RWPE1 (cell line): ENCODE measurements at places on chromosomes 3 and 15.

DNA sequence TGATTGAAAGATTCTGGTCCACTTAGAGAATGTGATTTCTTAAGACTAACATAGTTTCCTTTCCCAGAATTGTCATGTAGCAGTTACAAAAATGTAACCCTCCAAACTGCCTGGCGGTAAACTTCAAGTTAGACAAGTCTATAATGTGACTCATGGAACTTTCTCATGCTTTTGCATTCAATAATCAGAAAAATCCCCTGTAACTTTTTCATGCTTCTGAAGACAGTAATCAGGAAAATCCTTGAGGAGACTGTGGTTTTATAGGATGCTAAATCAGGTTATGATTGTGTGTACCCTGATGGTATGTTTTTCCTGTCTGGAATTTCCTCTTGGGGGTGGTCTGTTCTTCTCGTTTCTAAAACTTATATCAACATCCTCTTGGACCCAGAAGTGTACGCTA is 74.0 kb upstream of the RARB start:
- no peak for DNase-seq

GRCh38 chr3:186964071-186964470 is 33.7 kb downstream of the ST6GAL1 start:
- no peak for DNase-seq

DNA sequence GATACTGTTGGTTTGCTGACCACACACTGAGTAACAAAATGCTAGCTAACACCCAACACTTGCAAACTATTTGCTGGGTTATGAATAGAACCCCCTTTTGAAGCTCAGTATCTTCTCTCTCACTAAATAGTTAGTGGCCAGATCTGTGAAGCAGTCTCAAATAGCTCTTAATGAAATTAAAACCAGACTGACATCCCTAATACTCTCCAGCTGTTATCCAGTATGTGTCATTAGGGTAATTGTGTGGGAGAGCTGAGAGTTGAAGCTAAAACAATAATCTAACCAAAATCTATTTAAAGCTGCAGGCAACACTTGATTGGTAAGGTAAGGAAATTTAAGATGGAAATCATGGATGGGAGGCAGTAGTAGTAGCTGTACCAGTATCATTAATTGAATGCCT is 110.4 kb upstream of the RORA start:
- DNase-seq = no peak

GRCh38 chr3:170528726-170529125 is 57.1 kb downstream of the SLC7A14 start:
- no peak for DNase-seq

- no peak for DNase-seq
Observed at GRCh38 chr3:143571548-143571947, 276.7 kb downstream of the SLC9A9 start.

- no peak for DNase-seq
Observed at GRCh38 chr3:13198264-13198879, 125.1 kb upstream of the IQSEC1 start.

DNA sequence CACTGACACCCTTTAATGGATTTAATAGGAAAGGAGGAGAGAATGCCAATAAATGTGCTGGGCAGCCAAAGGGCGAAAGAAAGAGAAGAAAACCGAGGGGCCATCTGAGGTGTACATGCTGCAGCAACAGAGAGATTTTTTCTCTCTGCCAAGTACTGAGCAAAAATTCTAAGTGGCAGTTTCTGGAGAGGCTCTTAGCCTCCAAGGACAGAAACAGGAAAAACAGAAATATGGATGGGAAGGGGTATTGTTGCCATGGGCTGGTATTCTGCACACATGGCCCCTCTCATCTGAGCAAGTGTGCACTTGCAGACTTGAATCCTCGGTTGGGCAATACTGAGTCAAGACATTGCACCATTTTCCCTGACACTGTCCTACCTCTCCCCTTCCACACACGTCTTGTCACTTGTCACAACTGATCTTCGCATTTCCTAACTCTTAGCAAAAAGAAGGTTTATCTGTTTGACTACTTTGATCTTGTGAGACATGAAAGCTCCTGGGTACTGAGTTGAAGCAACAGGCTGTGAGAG is 73.9 kb downstream of the PRICKLE2 start:
- DNase-seq = no peak

- no peak for DNase-seq
Observed at GRCh38 chr3:49661281-49661680, 12.9 kb upstream of the APEH start.

GRCh38 chr15:101168898-101169494 is 82.9 kb downstream of the CHSY1 start:
- no peak for DNase-seq

- DNase-seq = no peak
Observed at GRCh38 chr3:97138914-97139541, 324.6 kb downstream of the EPHA6 start.

DNA sequence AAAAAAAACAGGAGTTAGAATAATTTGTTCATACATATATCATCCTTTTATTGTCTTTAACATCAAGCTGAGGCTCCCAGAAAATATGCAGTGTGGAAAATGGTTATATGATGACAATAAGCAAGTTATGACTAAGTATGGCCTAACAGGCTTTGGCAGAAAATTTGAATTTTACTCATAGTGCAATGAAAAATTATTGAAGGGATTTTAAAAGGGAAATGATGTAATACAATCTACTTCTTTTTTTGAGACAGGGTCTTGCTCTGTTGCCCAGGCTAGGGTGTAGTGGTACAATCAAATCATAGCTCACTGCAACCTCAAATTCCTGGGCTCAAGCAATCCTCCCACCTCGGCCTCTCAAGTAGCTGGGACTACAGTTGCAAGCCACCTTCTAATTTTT is 78.7 kb downstream of the FAIM start:
- DNase-seq = no peak

DNA sequence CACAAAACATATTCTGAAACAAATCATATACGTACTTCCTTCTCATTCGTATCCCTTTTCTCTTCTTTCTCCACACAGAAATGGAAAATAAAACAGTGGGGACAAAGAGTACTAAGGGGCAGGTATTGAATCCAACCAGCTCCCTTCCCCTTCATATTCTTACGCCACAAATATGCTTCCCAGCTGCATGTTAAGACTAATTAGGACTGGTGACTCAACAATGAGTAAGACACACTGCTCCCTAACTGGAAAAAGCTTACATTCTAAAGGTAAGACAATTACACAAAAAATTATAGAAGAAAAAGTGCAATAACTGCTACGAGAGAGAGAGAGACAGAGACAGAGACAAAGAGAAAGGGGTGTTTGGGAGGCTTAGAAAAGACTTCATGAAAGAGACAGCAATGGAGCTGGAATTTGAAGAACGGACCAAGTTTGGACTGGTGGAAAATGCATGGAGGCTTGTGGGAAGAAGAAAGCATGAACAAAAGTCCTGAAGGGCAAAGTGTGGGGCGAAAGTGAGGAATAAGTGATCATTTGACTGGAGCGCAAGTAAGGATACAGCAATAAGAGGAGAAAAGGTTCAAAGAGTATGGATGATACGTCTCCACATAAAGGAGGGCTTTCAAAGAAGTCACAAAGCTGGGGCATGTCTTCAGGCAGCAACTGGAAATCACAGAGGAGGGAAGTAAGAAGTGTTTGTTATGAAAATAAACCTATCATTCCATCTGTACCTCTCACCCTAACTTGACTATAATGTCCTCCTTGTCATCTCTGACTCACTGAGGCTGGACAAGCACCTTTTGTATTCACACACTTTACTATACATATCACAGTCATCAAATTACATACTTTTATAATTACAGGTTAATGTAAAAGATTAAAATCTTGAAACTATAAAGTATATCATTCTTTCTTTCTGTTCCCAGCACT is 49.2 kb downstream of the RYK start:
- peak; percentile 85 for DNase-seq

GRCh38 chr15:66036859-66037258 is 167.6 kb downstream of the RAB11A start:
- DNase-seq = no peak

GRCh38 chr15:79094611-79095021 is 4.0 kb upstream of the RASGRF1 start:
- no peak for DNase-seq

GRCh38 chr15:25287823-25288222 is 151.0 kb downstream of the UBE3A start:
- no peak for DNase-seq

GRCh38 chr3:14290631-14291385 is 111.6 kb upstream of the SLC6A6 start:
- DNase-seq = no peak

DNA sequence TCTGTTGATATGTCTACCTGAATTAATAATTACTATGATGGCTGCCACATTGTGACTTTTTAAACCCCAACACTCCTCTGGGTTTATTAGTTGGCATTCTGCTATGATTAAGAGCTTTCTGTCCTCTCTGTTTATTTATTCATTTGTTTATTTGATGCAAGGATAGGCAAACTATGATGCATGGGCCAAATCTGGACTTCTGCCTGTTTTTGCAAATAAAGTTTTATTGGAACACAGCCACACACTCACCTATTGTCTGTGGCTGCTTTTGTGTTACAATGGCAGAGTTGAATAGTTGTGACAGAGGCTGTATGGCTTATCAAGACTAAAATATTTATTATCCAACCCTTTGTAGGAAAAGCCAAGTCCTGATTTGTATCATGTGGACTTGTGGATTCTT is 48.3 kb upstream of the C3orf80 start:
- no peak for DNase-seq
